Type B pancreatic cell (in vitro differentiated cells): ENCODE measurements at places on chromosomes 11 and 22. TPM values are rescaled to one million over a fixed set of nuclear protein-coding genes. Genes with fewer than 3 reads are reported as not detected.

Gene PKP3
- 51.6 and 156 TPM in 2 replicates for total RNA-seq

Gene TPBGL
- total RNA-seq, result 0.31 and 0.56 TPM in 2 replicates

Gene OR5P2
- total RNA-seq, result 0.26 and 0.29 TPM in 2 replicates

Gene FIBP
- total RNA-seq, result 50.9 and 74.7 TPM in 2 replicates

Gene MYEOV
- 4.1 and 4.3 TPM in 2 replicates for total RNA-seq

Gene CDC42EP1
- 20.5 and 30.4 TPM in 2 replicates for total RNA-seq
